Aorta (tissue), 5 donors: ENCODE measurements at places on chromosomes 11 and 22. TPM values are rescaled to one million over a fixed set of nuclear protein-coding genes. Genes with fewer than 3 reads are reported as not detected.

DNA sequence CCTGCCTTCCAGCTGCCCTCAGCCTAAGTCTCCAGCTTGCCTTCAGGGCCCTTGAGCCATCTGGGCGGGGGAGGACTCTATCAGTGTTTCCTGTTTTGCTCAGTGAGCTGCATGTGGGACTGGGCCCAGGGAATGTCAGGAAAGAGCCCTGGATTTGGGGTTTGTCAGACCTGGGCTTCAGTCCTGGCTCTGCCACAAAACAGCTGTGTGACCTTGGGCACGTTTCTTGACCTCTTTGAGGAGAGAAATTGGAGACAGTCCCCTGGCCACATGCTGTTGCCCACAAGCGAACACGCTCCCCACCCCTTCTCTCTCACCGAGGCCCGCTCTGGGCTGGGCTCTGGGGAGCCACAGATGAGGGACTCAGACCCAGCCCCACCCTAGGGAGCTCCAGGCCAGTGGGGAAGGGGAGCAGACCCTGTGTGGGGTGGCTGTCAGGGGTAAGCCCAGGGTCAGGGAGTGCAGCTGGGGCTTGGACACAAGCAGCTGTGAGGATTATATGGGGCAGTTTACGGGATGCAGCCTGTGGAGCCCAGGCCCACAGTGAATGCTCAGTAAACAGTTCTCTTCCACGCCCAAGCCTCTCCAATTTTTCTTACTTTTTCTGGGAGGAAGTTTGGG is 12.3 kb downstream of the MYO7A start:
- DNase-seq = no peak

DNA sequence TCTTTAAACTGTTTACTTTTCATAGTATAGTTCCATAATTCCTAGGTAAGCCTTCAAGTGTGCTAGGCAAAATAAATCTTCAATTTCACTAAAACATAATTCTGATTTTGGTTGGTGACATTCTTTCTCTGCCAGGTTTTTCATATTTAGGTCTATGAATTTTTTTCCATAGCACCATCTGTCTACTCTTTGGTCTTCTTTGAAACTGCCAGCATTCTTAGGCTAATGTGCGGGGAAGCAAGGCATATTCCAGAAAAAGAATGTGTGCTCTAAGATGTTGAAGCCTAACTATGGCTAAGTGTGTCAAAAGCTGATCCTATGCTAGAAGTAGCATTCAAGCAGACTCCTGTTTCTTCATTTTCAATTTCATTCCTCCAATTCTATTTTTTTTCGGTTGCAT is 213.9 kb upstream of the C11orf87 start:
- no peak for DNase-seq

- no peak for DNase-seq
Measured at GRCh38 chr11:33689501-33689900, 11.1 kb downstream of the C11orf91 start.

- no peak for DNase-seq
Measured at GRCh38 chr11:120057028-120057330, 80.9 kb downstream of the TRIM29 start.

GRCh38 chr11:111938687-111939160 is 1.6 kb downstream of the DIXDC1 start:
- no peak for DNase-seq

- no peak for DNase-seq
Measured at GRCh38 chr11:8933931-8934330, 1.2 kb upstream of the C11orf16 start.

DNA sequence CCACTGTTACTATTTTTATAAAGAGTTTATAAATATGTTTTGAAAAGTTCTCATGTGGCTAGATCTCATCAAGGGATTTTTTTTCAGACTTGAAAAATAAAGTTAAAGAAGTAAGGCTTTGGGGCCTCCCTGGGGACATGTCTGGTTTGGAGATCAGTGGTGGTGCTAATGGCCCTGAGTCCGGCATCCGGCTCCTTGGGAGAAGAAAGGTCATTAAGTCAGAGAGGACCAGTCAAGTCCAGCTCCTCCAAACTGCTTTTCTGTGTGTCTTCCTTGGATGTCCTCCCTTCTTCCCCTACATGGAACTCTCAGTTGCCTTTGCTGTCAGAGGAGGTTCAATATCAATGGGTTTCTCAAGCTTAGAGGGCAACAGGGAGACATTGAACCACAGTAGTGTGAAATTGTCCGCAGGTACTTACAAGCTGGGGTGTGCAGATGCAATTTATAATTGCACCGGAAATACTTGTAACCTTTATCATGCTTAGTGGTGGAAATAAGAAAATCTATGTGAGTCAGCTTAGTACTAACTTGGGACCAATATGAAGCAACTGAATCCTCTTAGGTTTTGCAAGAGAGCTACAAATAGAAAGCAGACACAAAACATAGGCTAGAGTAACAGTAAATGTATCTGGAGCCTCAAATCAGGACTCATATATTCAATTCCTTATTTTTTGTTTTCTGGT is 144.3 kb downstream of the TEAD1 start:
- no peak for DNase-seq

GRCh38 chr11:102603576-102603975 is 21.6 kb downstream of the MMP20 start:
- DNase-seq = no peak

OR8A1 gene
- not detected for total RNA-seq

GATD1 gene
- total RNA-seq = 52.7 TPM
